Muscle of back (tissue), 13 donors: ENCODE measurements at places on chromosomes 12 and 14.

DNA sequence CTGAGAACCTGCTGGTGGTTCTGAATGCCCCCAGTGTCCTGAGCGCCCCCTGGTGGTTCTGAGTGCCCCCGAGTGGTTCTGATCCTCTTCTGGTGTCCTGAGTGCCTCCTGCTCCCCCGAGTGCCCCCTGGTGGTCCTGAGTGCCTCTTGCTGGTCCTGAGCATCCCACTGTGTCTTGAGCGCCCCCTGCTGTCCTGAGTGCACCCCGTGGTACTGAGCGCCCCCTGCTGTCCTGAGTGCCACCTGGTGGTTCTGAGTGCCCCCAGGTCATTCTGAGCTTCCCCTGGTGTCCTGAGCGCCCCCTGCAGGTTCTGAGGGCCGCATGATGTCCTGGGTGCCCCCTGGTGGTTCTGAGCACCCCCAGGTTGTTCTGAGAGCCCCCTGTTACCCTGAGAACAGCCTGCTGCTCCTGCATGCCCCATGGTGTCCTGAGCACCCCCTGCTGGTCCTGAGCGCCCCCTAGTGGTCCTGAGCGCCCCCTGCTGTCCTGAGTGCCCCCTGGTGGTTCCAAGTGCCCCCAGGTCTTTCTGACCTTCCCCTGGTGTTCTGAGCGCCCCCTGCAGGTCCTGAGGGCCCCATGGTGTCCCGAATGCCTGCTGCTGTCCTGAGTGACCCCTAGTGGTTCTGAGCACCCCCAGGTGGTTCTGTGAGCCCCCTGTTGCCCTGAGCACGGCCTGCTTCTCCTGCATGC is 1165.4 kb downstream of the TMEM121 start:
- no peak for DNase-seq

DNA sequence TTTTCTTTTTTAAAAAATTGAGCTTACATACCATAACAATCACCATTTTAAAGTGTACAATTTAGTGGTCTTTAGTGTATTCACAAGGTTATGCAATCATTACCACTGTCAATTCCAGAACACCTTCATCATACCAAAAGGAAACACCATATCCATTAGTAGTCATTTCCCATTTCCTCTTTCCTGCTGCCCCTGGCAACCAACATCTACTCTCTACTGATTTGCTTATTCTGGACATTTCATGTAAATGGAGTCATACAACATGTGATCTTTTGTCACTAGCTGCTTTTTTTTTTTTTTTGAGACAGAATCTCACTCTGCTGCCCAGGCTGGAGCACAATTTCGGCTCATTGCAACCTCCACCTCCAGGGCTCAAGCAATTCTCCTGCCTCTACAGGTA is 66.8 kb upstream of the CFL2 start:
- DNase-seq, result no peak

GRCh38 chr12:94227066-94227465 is 78.7 kb downstream of the PLXNC1 start:
- DNase-seq, result no peak

- DNase-seq, result no peak
Measured at GRCh38 chr14:31164115-31164514, 43.5 kb downstream of the HECTD1 start.

- no peak for DNase-seq
Measured at GRCh38 chr14:23984891-23985602, 3.7 kb upstream of the DHRS4L2 start.

DNA sequence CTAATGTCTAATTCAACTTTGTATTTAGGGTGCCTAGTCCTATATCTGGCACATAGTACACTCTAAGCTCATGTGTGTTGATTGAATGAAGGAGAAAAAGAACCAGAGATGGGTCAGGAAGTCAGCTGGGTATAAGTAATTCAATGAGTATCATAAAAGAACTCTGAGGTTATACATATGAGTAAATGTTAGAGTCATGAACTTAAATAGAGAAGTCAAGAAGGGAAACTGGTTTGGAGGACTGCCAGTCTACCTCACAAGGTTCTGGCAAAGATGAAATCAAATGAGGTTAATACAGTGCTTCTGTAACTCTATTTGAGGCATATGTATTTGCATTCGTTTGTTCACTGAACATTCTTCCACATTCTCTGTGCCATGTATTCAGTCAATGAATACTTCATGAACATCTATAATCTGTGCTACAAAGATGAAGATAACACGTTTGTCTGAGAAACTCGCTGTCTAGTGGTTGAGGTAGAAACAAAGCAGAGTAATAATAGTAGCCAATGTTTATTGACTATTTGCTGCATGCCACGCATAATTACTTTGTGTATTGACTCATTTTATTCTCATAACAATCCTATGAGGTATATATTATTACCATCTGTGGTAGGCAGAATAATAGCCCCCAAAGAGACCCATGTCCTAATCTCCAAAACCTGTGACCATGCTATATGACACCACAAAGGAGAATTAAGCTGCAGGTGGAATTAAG is 88.9 kb downstream of the PTGER2 start:
- peak; percentile 35 for DNase-seq

- no peak for DNase-seq
Measured at GRCh38 chr14:54669721-54670561, 103.0 kb downstream of the SAMD4A start.

GRCh38 chr12:15205341-15206010 is 15.7 kb downstream of the RERG start:
- DNase-seq, result peak; percentile 73

GRCh38 chr12:66312189-66312588 is 9.9 kb downstream of the HELB start:
- no peak for DNase-seq

DNA sequence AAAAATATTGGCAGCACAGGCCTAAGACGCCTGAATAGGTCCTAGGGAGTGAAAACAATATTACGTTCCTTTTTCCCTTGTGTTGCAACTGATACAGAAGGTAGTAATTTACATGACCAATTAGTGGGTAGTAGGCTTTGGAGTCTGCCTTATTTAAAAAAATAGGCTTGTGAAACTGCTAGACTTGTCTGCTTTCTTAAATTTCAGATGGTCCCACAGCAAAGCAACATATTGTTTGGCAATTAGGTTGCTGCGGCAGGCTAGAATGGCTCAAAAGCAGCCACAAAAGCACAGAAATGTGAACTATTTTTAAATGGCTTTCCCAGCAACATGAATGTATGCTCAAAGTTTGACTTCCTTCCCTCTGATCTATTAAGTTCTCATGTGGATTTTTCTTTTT is 211.9 kb downstream of the TTC8 start:
- no peak for DNase-seq
